ENCODE measurements at places on chromosomes 3 and 15. TPM values are rescaled to one million over a fixed set of nuclear protein-coding genes. Genes with fewer than 3 reads are reported as not detected.

GPR149 gene
- total RNA-seq = not detected

DNA sequence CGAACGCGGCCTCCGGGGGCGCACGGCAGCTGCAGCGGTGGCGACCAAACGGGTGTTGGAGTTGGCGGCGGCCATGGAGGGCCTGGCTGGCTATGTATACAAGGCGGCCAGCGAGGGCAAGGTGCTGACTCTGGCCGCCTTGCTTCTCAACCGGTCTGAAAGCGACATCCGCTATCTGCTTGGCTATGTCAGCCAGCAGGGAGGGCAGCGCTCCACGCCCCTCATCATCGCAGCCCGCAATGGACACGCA lies 725 bp downstream of the FEM1B start:
- DNase-seq = no peak

ITGB5 gene
- total RNA-seq = 192 TPM

- DNase-seq = no peak
These were observed 10.4 kb upstream of the NCKIPSD start for GRCh38 chr3:48696156-48696555.

- no peak for DNase-seq
These were observed 142.3 kb downstream of the GHSR start for GRCh38 chr3:172305974-172306373.

GRCh38 chr3:34323517-34323916 lies 525.1 kb downstream of the PDCD6IP start:
- no peak for DNase-seq

GRCh38 chr3:15499536-15499935 lies 22.0 kb downstream of the COLQ start:
- no peak for DNase-seq

DNA sequence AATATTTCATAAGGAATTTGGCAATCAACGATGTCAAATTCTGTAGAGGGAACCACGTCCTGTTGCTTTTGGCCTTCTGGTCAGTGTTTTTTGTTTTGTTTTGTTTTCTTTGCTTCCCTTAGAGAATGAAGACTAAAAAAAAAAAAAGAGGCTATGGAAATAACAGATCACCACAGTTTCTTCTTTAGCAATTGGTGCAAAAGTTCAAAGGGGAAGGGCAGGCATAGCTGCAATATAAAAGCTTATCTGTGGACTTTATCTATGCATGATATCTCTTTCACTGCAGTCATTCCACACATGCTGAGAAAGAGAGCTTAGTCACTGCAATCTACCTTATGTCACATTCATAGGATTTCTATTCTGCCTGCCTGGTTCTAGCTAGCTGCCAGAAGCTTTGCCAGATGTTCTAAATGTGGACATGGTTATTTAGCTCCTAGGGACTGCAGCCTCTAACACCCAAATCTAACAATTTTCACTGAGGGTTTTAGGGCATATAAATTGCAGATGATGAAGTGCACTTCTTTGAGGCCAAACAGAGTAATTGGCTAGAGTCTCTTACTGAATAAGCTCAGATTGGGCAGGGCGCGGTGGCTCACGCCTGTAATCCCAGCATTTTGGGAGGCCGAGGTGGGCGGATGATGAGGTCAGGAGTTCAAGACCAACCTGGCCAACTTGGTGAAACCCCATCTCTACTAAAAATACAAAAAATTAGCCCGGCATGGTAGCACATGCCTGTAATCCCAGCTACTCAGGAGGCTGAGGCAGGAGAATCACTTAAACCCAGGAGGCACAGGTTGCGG lies 637.2 kb downstream of the NTRK3 start:
- DNase-seq = no peak

DNA sequence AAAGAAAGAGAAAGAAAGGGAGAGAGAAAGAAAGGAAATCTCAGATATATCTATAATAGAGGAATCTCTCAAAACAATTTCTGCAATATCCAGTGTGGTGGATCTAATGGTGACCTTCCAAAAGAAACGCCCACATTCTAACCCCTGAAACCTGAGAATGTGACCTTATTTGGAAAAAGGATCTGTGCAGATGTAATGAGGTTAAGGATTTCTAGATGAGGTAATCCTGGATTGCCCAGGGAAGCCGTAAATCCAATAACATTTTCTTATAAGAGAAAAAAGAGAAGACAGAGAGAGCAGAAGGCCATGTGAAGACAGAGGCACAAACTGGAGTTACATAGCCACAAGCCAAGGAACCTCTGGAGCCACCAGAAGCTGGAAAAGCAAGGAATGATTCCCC lies 307.6 kb downstream of the ZBTB20 start:
- no peak for DNase-seq

ERC2 gene
- 4.2 TPM for total RNA-seq
